Right kidney (tissue), 9 donors: ENCODE measurements at places on chromosomes 2 and 18.

- no peak for DNase-seq
Observed at GRCh38 chr18:10085416-10085815, 171.6 kb downstream of the VAPA start.

GRCh38 chr2:18518116-18519111 lies 42.0 kb downstream of the RDH14 start:
- no peak for DNase-seq

DNA sequence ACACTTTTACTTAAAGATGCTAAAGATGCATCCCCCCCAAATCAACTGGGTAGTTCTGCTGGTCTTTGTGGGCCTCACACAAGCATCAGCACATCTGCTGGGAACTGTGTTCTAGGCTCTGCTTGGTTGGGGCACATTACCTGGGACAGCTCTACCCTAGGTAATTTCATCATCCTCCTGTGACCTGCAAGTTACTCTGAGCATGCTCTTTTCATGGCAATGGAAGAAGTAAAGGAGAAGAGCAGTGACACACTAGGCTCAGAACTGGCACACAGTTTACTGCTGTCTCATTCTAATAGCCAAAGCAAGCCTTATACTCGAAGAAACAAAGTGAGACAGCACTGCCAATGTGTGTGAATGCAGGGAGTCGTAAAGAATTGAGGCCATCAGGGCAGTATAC lies 376.7 kb downstream of the XIRP2 start:
- DNase-seq = no peak

DNA sequence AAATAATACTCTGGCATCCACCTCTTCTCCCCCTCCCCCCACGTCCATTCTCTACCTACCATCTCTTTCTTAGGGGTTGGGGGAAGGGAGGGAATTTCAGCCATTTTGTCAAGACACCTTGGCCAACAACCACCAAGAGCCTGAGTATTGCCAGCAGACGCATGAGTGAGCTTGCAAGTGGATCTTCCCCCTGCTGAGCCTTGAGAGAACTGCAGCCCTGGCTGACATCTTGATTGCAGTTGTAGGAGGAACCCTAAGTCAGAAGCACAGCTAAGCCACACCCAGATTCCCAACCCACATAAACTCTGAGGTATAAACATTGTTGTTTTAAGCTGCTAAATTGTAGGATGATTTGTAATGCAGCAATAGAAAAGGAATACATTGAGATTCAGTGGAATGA lies 165.6 kb downstream of the TMEFF2 start:
- DNase-seq = no peak

- no peak for DNase-seq
Observed at GRCh38 chr2:62743506-62743905, 38.0 kb downstream of the EHBP1 start.

DNA sequence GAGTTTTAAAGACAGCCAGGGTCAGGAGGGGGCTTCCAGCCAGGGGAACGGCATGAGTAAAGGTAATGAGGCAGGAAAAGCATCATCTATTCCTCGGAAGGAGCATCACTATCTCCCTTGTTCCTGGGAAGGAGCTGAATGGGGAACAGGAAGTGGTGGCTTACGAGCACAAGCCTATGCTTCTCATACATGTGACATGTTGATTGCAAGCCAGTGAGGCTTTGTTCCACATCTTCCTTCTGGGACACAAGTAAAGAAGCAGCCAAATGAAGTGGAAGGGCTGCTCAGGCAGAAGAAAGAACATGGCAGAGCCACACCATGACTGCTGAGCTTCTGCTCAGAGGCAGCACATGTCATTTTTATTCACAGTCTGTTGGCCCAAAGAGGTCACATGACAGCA lies 15.1 kb upstream of the LMAN1 start:
- DNase-seq = no peak

- DNase-seq = no peak
Observed at GRCh38 chr2:145100301-145100700, 580.4 kb upstream of the ZEB2 start.

GRCh38 chr2:238170386-238171071 lies 11.8 kb downstream of the ERFE start:
- DNase-seq = no peak

DNA sequence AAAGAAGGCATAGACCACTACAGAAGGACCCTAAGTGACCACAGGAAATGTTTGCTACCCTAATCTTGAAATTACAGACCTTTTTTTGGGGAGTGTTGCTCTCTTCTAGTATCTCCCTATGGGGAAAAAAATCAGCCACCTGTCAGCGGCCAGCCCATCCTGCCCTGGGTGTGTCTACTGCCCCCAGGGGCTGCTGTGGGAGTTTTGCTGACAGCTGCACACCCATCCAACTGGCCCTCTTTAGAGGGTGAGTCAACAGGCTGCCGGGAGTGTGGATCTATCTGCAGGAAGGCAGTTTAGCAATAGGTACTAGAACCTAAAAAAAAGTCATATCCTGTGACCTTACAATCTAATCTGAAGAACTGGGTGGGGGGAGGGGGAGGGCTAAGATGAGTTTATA lies 796 bp upstream of the DYSF start:
- DNase-seq = no peak

GRCh38 chr2:46010223-46010924 lies 286.8 kb upstream of the EPAS1 start:
- DNase-seq = no peak

GRCh38 chr18:35890323-35890722 lies 82.2 kb upstream of the RMP24 start:
- DNase-seq = no peak

GRCh38 chr2:226701052-226701451 lies 98.6 kb downstream of the IRS1 start:
- DNase-seq = no peak

DNA sequence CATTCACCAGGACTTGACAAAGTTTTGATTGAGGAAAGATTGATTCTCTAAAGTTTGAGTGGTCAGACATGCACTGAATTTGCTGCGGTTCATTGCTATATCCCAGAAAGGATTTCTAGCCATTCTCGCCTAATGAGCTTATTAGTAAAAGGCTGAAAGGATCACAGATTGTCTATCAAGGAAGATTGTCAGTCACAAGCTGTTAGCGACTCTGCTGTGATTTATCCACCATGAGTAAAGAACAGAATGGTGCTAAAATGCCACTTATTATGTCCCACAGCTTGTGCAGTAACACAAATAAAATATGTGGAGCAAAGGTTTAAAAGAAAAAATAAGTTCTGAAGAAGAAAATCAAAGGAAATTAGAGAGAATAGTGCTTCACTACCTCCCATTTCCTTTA lies 701.2 kb upstream of the CDH7 start:
- DNase-seq = no peak

DNA sequence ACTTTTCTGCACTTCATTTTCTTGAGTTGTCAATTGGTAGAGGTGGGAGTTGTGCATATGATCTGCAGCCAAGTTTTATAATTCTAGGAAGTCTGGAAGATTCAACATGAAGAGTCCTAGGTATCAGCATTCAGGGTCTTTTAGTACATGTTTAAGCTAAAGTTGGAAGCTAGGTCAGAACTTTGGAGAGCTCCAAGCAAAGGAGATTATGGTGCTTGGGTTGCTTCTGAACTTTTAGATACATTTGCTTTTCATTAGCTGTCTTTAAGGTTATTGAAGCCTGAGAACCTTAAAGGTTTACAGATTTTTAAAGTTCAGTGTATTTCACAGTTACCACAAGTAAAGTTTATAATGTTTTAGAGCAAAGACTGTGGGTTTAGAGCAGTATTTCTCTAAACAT lies 85.5 kb downstream of the EPC2 start:
- DNase-seq = no peak

- DNase-seq = no peak
Observed at GRCh38 chr18:34957119-34957863, 83.9 kb upstream of the MAPRE2 start.

DNA sequence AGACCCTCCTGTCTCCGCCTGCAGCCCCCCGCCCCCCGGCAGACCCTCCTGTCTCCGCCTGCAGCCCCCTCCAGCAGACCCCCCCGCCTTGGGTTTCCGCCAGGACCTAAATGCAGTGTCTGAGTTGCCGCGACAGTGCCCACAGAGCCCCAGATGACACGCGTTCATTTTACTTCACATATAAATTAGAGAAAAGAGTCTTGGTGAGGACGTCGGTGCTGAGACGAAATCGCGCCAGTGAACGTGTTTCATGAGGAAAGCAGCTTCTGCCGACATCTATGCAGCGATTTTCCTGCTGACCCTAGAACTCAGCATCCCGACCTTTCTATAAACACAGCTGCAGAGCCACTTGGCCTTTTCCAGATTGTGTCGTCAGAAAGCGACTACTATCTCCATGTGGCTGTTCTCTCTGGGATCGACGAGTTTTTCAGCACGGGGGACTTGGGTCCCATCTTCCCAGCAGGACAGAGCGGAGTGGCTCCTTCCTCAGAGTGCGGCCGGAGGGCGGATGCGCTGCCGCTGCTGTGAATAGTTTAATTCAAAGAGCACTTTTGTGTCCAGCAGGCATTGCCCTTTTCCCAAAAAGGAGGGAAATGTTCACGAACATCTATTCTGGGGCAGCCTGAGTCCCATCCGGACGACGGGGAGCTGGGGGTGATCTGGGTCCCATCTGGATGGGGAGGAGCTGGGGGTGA lies 136.7 kb downstream of the NFATC1 start:
- no peak for DNase-seq

GRCh38 chr18:6561420-6561861 lies 146.7 kb upstream of the L3MBTL4 start:
- DNase-seq = no peak

DNA sequence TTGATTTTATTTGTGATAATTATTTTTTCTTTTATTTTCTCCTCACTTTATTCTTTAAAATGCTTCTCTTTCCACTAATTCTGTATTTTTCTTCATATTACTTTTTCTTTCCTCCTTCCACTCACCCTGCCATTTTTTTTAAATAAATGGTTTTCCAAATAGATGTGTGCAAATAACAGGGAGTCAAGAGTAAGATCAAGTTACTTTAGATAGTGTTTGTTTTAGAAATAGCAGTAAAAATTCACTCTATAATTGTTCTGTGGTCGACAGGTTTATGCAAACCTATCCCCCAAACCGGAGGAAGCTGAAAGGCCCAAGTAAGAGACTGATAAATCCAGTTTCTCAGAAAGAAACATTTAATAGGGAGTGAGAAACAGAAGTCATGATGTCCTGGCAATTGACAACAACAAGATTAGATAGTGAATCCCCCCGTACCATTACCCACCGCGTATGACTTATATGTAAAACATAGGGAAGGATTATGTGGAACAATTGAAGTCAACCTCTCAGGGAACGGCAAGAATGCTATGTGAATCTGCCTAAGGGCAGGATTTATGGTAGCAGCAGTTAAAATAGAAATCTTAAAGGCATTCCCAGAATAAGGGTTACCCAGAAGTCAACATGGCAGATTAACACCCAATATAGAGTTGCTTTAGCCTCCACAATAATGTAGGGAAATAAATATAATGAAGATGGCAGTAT lies 75.5 kb downstream of the KYNU start:
- DNase-seq = no peak

- no peak for DNase-seq
Observed at GRCh38 chr2:27795868-27796277, 24.4 kb downstream of the MRPL33 start.
